ENCODE measurements at places on chromosomes 16 and 17.

GRCh38 chr17:7440113-7440833, 961 bp downstream of the FGF11 start:
- peak; percentile 38 for DNase-seq

GRCh38 chr16:72197545-72197944, 25.6 kb upstream of the PMFBP1 start:
- DNase-seq = no peak

- DNase-seq = no peak
These were observed 149.2 kb upstream of the TBX2 start for GRCh38 chr17:61250335-61250890.

DNA sequence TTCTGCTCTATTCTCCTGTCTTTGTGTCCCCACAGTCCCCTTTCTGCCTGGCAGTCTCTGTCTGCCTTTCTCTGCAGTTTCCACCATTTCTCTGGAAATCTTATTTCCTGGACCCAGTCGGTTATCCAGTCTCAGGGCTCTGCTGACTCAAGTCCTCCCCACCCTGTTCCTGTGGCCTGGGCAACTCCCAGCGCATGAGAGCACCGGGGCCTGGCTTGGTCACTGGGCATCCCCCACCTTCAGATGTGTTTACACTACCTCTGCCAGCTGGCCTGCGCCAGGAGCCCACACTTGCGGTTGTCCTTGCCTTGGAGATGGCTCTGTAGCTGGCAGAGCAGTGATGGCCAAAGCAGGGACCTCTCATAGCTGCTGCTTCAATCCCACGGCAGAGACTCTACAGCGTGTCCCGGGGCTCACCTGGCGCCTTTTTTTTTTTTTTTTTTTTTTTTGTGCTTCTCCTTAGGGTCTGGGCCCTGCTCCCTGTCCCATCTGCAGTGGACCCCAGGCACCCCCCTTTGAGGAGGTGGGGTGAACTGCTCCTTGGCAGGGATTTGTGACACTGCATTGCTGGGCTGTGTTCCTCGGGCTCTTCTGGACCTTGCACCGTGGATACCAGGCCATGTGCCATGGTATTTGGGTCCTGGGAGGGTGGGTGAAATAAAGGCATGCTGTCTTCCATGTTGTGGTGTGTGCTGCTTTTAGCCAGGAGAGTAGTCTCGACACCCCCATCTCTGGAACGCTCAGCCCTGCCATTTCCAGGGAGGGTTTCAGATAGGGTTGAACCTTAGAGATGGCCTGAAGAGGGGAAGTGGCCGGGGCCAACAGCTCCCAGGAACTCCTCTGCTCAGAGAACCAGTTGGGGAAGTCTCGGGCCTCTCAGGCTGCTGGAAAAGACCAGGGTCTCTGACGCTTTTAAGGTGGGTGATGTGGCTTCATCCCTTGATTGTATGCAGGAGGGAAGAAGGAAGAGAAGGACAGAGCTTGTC, 17.5 kb downstream of the GUCY2D start:
- DNase-seq = peak; percentile 9

DNA sequence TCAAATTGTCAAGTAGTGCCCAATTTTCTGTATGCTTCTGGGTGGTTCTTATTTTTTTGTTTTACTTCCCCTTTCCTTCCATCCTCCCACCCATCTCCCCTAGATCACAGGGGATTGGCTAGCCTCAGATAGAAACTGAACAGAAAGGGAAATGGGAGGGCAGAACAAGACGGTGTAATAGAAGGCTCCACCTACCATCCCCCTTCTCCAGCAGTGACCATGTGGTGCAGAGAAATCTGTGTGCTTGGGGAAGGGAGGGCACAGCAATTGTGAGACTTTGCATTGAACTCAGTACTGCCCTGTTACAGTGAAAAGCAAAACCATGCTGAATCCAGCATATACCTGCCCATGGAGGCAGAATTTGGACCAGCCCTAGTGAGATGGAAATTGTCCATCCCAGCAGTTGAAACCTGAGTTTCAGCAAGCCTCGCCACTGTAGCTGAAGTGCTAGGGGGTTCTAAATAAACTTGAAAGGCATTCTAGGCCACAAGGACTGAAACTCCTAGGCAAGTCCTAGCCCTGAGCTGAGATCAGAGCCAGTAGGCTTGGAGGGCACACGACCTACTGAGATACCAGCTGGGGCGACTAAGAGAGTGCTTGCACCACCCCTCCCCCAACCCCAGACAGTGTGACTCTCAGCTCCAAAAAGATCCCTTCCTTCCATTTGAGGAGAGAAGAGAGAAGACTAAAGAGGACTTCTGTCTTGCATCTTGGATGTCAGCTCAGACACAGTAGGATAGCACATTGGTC, 5.2 kb downstream of the SLFN11 start:
- DNase-seq = no peak

DNA sequence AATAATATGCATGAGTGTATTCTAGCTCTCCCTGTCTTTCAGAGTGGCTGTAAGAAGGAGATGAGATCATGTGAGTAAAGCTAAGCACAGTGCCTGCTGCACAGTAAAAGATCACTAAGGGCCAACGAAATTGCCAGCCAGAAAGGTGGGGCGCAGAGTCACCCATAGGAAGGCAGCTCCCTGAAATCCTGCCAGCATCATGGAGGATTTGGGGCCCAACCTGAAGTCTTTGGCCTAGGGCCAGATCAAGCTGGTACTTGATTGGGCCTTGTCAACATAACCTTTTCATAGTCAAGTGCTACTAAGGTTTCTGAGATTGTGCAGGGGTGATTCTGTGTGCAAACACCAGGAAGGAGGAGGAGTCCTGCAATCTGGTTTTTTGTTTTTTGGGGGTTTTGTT, 16.5 kb downstream of the SCNN1B start:
- DNase-seq = no peak

DNA sequence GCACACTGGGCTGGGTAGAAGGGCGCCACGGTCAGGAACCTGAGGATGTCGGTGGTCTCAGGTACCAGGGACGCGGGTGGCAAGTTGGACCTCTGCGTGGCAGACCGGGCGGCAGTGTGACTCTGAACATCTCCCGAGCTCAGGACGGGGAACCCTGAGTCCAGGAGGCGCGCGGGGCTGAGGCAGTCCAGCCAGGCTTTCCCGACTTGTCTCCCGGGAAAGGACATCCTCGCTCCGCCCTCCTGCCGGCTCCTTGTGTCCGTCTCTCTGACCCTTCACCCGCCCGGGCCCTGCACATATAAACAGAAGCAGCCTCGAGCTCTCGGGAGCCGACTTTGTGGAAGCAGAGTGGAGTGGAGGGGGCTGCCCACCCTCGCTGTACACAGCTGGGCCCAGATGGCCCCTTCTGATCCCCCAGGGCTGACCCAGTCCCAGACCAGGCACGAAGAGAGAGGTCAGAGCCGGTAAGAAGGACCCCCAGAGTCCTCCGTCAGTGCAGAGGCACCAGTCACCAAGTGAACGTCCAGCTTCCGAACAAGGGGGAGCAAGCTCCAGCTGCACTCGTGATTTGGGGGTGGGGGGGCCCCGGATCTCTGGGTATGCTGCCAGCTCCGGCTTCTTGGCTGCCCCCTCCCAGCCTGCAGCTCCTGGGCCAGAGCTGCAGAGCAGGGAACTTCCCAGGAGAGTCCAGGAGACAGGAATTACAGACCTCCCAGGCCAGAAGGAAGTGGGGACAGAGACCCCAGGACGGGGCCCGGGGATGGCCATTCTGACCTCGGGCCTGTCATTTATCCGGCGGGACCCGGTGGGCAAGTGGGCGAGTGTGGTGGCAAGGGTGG, 8.5 kb upstream of the P2RX1 start:
- DNase-seq = no peak

DNA sequence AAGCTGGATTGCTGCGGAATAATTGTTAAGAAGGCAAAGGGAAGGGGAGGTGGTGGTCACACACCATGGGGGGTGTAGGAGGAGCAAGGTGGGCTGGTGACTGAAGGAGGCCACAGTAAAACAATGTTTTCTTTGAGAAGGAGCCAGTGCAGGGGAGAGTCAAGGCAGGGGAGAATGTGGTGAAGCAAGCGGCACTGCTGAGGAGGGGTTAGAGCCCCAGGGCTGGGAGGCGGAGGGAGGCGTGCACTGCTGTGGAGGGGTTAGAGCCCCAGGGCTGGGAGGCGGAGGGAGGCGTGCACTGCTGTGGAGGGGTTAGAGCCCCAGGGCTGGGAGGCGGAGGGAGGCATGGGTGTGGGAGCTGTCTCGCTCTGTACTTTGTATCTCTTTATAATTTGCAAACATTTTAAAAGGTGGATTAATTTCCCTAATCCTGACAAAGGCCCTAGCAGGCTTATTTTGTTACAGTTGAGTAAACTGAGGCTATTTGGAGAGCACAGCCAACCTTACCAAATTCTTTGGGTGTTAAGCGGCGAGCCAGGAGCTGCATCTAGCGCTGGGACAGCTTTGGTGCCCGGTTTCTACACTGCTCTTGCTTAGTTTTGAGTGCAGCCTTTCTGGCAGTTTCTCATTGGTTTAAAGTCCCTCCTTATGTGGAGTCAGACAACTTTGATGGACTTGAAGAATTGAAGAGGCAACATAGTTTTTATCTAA, 20.9 kb downstream of the RPTOR start:
- DNase-seq = no peak

DNA sequence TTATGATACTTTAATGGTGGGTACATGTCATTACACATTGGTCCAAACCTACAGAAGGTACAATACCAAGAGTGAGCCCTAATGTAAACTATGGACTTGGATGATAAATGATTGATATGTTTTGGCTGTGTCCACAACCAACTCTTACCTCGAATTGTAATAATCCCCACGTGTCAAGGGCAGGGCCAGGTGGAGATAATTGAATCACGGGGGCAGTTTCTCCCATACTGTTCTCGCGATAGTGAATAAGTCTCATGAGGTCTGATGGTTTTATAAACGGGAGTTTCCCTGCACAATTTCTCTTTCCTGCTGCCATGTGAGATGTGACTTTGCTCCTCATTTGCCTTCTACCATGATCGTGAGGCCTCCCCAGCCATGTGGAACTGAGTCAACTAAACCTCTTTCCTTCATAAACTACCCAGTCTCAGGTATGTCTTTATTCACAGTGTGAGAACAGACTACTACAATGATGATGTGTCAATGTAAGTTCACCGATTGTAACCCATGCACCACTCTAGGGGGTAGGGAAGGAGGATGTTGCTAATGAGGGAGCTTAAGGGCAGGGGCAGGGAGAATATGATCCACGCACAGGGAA, 7.0 kb upstream of the METTL22 start:
- no peak for DNase-seq

- DNase-seq = no peak
These were observed 78.1 kb downstream of the ZFHX3 start for GRCh38 chr16:72969812-72970211.

DNA sequence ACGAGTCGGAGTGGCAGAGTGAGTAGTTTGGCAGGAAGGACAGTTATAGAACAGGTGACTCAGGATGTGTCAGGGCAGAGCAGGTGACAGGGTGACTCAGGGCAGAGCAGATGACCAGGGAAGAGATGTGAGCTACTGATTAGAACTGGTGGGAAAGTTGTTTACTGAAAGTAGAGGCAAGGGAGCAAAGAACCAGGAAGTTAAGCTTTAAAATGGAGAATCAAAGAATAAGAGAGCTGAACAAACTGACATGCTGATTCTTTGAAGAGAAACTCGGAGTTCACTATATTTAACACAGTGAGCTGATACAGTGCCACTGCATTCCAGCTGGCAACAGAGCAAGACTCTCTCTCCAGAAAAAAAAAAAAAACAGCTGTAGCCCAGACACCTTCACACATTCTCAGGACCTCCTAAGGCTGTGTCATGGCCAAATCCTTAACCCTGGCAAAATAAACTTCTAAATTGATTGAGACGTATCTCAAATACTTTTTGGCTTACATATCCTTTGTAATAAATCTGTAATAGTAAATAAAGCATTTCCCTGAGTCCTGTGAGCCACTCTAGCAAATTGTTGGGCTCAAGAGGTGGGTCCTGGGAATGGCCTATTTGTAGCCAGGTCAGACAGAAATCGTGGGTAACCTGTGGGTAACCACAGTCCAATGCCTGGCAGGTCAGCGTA, 12.3 kb upstream of the UBE2I start:
- peak; percentile 82 for DNase-seq

DNA sequence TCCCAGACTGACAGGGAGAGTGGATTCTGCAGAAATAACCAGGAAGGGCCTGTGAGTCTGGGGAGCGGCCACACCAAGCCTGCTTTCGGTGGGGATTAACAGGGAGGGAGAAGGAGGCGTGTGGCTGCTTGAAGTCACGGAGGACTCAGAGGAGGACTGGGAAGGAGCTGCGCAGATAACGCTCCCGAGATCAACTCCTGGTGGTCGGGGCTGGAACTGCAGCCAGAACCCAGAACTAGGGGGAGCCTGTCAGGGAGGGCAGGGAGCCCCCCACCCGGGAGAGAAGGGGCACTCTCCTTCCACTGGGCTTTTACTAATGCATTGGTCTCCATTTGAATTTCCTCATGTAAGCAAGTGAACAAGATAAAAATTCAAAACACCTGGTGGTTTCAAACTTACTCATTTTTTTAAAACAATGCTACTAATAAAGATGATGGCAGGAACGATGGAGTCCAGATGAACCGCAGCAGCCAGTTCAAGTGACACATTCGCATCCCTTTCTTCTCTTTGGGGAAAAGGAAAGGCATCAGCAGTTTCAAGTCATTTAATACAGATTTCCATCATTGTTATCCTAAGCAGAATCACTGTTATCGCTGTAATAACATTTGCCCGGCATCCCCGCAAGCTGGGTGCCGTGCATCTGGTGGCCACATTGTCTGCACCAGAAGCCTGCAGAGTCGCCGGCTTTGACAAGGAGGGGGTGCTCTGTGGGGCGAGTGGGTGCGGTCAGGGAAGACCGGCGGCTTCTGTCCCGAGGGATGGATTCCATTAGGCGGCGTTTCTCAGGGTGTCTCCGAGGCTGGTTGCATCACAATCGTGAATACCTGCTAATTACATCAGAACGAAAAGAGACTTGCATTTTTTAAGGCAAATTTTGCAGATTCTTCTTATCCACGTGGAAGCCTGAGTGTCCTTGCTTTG, 183.0 kb downstream of the FOXL1 start:
- peak; percentile 84 for DNase-seq

GRCh38 chr17:51056813-51057510, 63.7 kb downstream of the SPAG9 start:
- peak; percentile 60 for DNase-seq

DNA sequence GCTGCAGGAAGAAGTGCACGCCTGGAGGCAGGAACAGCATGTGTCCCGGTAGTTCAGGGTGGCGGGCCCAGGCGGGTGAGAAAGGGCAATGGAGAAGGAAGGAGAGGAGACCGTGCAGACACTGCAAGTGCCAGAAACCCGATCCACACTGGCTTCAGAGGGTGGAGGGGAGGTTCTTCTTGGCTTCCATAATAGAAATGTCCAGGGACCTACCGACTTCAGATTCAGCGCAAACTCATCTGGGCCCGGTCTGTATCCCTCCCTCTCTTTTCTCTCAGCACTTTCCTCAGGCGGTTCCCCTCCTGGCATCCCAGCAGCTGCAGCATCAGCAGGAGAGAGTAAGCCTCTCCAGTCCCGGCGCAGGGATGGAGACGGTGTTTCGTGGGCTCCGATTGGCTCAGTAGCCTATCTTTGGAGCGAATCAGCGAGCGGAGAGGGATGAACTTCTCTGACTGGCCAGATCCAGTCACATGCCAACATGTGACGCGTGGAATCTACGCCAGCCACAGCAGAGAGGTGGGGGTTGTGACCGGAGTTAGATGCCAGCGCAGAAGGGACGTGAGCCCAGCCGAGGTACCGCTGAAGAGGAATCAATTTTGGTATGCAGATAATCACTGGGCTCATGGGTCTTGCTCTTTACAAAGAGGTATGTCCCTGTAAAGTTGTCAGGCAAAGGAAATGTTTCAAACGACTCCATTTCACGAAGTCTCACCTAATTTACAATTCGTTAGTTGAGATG, 1.9 kb upstream of the PRPSAP2 start:
- DNase-seq = peak; percentile 80

Data from Calu3 (cell line).